ENCODE measurements at places on chromosomes 5 and 9. TPM values are rescaled to one million over a fixed set of nuclear protein-coding genes. Genes with fewer than 3 reads are reported as not detected.

- no peak for DNase-seq
Measured at GRCh38 chr9:16484180-16484579, 386.3 kb downstream of the BNC2 start.

- DNase-seq: no peak
Measured at GRCh38 chr5:84378961-84379360, 5.7 kb downstream of the EDIL3 start.

GRCh38 chr9:101897196-101897595 lies 158.7 kb upstream of the GRIN3A start:
- no peak for DNase-seq

The PTPN3 gene
- total RNA-seq: 6.3 TPM

The MARCOL gene
- not detected for total RNA-seq

GRCh38 chr5:95591490-95591901 lies 28.4 kb upstream of the GPR150 start:
- no peak for DNase-seq

The NR2F1 gene
- total RNA-seq: 71.5 TPM

The ZER1 gene
- total RNA-seq: 32.9 TPM

The KIF27 gene
- 3.9 TPM for total RNA-seq

- DNase-seq: no peak
Measured at GRCh38 chr5:23139338-23140171, 286.4 kb upstream of the CDH12 start.

GRCh38 chr9:68925175-68925574 lies 88.7 kb downstream of the PRKACG start:
- no peak for DNase-seq

The PAIP2 gene
- total RNA-seq: 79.3 TPM

- no peak for DNase-seq
Measured at GRCh38 chr5:171945066-171945465, 61.4 kb downstream of the FBXW11 start.

The CKMT2 gene
- 18.9 TPM for total RNA-seq

The CDC25C gene
- not detected for total RNA-seq

The C5orf58 gene
- total RNA-seq: not detected

The ERCC6L2 gene
- total RNA-seq: 38.0 TPM

The ADAMTS16 gene
- total RNA-seq: 1.8 TPM

DNA sequence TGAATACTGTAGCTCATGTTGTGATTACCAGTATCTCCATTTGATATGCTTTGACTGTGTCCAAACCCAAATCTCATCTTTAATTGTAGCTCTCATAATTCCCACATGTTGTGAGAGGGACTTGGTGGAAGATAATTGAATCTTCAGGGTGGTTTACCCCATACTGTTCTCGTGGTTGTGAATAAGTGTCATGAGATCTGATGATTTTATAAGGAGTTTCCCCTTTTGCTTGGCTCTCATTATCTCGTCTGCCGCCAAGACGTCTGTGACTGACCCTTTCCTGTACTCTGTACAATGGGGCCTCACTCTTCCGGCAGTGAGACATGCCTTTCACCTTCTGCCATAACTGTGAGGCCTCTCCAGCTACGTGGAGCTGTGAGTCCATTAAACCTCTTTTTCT lies 59.3 kb downstream of the TRIO start:
- DNase-seq: no peak

GRCh38 chr5:145509336-145510136 lies 325.6 kb downstream of the PRELID2 start:
- DNase-seq: no peak

The PRRX2 gene
- total RNA-seq: 8.5 TPM

DNA sequence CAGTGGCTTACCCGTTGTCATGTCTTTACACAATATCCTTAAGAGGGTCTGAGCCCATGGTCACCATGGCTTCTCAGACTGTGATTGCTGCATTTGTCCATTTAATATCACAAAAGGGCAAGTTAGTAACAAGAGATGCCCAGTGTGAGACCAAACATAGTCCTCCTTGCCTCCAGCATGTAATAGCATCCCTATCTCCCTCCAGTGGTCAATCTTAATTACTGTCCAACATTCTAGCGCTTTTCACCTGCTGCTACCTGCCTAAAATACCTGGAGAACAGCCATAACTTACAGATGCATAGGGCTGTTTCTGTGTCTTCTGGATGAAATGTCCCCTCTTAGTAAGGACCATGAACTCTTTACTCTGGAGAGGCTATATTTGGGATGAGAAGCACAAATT lies 267.2 kb upstream of the DAB2 start:
- DNase-seq: no peak

The BAAT gene
- total RNA-seq: not detected

DNA sequence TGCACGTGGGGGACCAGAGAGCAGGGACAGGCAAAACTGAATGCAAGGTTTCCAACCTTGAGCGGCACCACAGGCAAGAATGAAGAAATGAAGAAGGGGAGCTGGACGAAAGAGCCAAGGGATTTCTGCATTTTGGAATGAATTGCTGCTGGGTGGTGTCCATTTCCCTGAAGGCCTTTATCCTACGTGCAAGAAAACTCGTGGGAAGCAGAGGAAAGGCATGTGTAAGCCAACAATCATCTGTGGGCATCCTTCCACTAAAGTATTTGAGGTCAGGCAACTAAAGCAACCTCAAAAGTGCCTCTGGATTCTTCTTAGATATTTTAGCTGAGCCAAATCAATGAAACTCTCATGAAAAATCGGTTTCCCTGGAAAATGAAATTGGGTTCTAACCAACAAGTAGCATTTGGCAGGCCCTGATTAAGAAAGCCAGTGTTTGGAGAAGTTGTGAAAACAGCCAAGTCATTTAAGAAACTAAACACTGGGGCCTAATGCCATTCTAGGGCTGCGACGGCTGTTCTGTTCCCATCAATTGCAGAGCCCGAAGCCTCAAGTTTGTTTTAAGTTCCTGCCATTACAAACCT lies 4.7 kb upstream of the TGFBI start:
- DNase-seq: no peak

The ANKRD20A1 gene
- total RNA-seq: 2.2 TPM

The ADAMTSL2 gene
- total RNA-seq: 2.5 TPM

DNA sequence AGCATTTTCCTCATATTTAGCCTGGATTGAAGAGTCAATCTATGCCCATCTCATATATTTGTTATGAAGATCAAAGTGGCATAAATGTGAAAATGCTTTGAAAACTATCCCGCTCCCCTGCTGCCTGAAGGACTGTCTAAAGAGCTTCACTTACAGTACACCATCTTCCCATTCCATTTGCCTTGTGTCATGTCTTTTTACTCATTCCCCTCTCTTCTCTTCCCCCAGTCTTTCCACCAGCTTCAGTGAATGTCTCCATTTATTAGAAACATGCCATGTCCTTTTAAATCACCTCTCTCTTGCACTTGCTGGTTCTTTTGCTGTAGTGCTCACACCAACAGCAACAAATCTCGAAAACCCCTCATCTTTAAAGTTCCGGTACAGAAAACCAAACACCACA lies 192.7 kb upstream of the SGCD start:
- DNase-seq: no peak

The ACTL7B gene
- total RNA-seq: not detected

GRCh38 chr5:32280656-32281081 lies 32.1 kb downstream of the MTMR12 start:
- DNase-seq: no peak

The MCIDAS gene
- not detected for total RNA-seq

GRCh38 chr9:89480825-89481537 lies 16.9 kb downstream of the SEMA4D start:
- no peak for DNase-seq
